Stimulated activated CD4-positive, alpha-beta T cell treated with anti-CD3 and anti-CD28 coated beads, Interleukin-1b, Interleukin-23, amount 100 ng/mL, for 24 hours (primary cell): ENCODE measurements at places on chromosomes 4 and X.

- no peak for DNase-seq
These were observed 22.2 kb downstream of the TRIM61 start for GRCh38 chr4:164955107-164955805.

DNA sequence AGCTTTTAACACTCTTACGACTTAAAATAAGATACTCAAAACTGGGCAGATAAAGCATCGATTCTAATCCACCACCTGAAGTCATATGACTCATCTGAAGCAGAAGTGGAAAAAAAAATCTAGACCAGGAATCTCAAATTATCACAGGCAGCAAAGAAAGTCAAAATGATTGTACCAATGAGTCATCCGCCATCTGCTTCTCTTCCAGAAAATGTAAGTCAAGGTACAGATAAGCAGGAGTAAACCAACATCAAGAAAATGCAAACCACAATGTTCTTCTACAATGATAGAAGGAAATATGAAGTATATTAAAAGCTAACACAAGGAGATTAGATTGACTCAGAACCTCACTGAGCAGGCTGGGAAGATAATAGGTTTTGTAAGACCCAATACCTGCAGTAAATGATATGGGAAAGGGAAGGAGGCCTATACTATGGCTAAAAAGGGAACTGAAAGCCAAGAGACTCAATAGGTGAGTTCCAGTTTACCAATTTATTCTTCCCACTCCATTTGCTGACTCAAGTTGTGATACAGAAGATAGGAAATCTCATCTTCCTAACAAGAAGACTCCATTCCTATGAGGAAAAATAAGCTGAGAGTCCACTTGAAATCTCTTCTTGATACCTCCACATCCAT, 88.4 kb upstream of the TET2 start:
- DNase-seq = no peak

DNA sequence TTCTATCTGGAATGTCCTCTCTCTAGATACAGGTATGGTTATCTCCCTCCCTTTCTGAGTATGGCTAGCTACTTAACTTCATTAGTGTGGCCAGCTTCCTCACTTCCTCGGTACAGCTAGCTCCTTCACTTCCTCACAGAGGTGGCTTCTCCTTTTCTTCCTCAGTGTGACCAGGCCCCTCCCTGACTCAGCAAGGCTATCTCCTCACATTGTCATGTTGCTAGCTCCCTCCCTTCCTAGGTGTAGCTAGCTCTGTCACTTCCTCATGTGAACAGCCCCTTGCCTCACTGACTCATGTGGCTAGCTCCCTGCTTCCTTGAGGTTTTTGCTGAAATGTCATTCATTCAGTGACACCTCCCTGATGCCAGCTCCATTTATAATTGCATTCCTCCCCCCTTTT, 67.3 kb upstream of the DDIT4L start:
- no peak for DNase-seq

- no peak for DNase-seq
These were observed 174.6 kb downstream of the ZNF330 start for GRCh38 chr4:141395246-141395830.

GRCh38 chrX:149003863-149004660, 501.0 kb downstream of the IDS start:
- DNase-seq = no peak

DNA sequence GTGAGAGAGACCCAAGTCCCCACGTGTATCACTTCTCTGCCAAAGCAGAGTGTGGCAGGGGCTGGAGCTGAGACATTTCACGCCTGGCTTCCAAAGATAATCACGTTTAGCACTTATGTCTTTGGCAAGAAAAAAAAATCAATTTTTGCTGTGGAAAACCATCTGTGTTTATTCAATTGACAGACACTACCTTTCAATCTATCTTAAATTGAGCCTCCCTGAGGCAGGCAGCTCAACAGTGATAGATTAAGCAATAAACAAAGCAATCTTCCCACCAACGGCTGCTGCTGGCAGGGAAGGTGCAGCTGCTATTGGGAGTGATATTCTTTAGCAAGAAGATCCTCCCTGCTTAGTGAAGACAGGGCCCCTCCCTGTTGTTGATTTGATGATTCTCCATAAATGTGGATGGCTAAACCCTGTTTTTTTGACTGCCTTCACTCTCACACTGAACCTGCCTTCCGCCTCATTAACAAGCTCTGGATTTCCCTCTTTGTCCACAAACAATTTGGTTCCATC, 11.6 kb upstream of the MAGEB17 start:
- DNase-seq = no peak
